ENCODE measurements at places on chromosomes 6 and 20.

GRCh38 chr6:94463306-94463705, 1043.9 kb upstream of the EPHA7 start:
- no peak for DNase-seq

DNA sequence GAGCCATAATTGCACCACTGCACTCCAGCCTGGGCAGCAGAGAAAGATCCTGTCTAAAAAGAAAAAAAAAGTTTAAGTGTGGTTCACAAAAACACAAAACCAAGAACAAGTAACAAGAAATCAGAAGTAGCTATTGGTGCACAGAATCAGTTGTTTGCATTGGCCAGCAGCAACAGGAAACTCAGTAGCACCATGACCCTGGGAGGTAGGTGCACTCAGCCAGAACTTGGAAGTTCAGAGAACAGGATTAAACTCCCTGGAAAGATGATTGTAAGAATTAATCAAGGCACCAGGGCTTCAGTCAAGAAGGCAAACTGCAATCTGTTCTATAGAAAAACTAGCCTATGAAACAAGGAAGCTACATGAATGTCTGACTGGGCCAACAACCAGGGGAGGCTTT, 267.9 kb downstream of the COL12A1 start:
- DNase-seq: no peak

GRCh38 chr6:157420497-157420896, 39.5 kb downstream of the ZDHHC14 start:
- DNase-seq: no peak

DNA sequence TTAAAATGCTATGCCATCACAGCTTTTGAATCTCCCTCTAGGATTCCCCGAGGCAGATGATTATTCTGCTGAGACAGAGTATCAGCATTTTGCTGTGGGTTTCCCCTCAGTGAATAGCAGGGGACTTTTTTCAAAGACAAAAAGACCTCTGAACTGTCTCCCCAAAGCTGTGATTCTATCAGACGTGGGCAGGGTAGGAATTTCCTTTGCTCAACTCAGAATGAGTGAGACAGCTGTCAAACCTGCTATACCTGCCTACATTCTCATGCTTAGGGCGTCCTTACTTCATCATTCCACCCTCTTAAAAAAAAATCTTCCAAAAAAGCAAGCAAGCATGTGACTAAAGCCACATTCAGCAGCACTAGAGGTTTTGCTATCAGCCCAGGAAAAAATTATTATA, 147.6 kb upstream of the FAM83B start:
- no peak for DNase-seq

DNA sequence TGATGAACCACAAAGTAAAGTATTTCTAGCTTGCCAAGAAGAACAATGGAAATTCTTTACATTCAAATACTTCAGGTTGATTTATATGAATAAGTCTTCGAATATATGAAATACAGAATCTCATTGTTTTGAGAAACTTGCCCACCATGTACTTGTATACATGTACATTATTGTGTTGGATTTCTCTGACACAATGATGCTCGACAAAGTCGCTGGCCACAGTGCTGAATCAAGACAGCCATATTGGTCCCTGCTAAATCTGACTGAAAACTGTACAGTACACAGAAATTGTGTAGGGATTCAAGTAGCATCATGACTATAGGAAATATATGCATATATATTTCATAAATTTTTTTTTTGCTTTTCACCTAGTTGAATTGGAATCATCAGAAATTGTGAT, 13.1 kb upstream of the LIN28B start:
- DNase-seq: no peak

DNA sequence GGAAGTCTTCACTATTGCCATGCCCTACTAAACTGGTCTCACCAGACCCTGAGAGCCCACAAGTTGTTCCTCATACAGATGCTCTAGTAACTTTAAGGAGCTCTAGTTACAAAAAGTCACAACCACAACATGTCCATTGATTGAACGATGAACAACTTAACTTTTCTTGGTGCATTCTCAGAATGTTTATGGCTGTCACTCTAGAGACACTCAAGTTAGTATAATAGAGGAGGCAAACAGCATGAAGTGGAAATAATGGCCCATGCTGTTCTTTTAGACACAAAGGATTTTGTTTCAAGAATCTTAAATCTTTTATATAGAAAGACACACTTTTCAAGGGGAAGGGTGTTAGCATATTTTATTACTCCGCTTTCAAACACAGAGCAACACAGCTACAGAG, 934.4 kb downstream of the HACE1 start:
- no peak for DNase-seq

DNA sequence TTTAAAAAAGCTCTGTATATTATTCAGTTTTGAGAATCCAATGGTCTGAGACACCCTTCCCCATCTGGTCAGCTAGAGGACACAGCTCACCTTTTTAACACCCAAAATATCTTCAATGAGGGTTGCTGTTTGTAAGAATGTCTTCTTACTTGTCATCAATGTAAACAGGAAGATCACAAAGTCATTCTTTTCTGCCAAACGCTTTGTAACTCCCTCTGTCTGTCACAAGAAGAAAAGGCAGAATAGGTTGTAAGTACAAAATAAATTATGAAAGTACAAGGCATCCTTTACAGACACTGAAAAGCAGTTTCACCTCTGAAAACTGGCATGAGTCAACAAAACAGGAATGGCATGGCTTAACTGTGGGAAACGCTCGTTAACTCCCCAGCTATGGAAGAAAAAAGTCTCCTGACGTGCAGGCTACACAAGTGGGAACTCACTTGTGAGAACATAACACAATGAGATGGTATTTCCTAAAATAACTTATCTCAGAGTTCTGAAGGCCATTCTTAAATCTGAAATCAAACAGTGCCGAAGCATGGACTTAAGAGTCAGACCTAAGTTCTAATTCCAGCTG, 42.7 kb downstream of the TRPC4AP start:
- DNase-seq: no peak

- DNase-seq: no peak
These were observed 165.1 kb downstream of the TINAG start for GRCh38 chr6:54473328-54473727.

GRCh38 chr6:111074311-111074710, 13.0 kb upstream of the SLC16A10 start:
- no peak for DNase-seq

GRCh38 chr6:1574083-1574761, 35.5 kb upstream of the FOXC1 start:
- no peak for DNase-seq

DNA sequence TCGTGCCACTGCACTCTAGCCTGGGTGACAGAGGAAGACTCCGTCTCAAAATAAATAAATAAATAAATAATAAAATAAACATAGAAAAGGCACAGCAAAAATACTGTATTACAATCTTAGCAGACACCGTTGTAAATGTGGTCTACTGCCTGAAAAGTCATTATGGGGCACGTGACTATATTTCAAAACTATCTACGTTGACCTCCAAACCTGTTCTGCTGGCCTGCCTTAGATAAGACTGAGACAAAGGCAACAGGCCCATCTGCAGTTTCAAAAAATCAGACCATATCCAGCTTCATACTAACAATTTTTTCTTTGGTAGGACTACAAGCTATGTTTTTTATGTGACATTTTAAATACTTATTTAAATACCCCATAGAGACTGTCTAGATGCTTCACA, 59.1 kb downstream of the AGPAT4 start:
- no peak for DNase-seq

Data from lower leg skin (tissue), 4 donors.